ENCODE measurements at places on chromosomes 7 and 10.

DNA sequence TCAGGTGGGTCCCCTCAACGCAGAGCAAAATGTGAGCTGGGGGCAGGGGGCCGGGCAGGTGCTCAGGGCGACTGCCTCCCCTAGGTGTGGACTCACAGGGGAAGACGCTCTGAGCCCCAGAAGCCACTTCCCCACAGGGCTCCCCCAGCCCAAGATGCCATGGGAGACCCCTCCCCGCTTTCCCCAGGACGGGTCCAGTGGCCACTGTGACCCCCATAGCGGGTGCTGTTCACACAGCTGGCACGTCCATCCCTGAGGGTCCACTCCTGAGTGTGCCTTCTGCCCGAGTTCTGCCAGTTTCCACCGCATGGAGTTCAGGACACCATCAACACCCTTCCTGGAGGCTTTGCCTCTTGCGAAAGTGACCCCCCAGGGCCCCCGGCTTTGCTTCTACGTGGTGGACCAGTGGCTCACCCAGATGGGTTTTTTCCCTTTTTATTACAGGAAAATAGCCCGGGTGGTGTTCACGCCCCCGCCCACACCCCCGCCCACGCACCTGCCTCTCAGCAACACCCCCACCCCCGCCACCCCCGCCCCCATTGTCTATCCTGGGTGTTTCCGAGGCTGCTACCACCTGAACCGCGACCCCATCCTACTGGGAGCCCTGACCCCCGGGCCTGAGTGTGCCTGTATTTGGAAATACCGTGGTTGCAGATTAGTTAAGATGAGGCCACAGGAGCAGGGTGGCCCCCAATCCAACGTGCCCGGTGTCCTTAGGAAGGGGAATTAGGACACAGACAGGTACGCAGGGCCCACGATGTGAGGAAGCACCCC is 32.0 kb downstream of the ADAP1 start:
- H3K27me3 ChIP-seq = peaks cover 3% of the 10 kb centered on the region
- DNase-seq = no peak
- H3K36me3 ChIP-seq = no peaks in the 10 kb centered on the region
- no peak overlapping the region for H3K4me3 ChIP-seq
- no peaks in the 10 kb centered on the region for H3K4me1 ChIP-seq

GRCh38 chr7:55087521-55087961 is 68.7 kb downstream of the EGFR start:
- no peaks in the 10 kb centered on the region for H3K27me3 ChIP-seq
- H3K36me3 ChIP-seq = peaks cover 22% of the 10 kb centered on the region
- peak overlapping the region; percentile 89 for H3K27ac ChIP-seq
- peak overlapping the region; percentile 80 for H3K4me3 ChIP-seq

DNA sequence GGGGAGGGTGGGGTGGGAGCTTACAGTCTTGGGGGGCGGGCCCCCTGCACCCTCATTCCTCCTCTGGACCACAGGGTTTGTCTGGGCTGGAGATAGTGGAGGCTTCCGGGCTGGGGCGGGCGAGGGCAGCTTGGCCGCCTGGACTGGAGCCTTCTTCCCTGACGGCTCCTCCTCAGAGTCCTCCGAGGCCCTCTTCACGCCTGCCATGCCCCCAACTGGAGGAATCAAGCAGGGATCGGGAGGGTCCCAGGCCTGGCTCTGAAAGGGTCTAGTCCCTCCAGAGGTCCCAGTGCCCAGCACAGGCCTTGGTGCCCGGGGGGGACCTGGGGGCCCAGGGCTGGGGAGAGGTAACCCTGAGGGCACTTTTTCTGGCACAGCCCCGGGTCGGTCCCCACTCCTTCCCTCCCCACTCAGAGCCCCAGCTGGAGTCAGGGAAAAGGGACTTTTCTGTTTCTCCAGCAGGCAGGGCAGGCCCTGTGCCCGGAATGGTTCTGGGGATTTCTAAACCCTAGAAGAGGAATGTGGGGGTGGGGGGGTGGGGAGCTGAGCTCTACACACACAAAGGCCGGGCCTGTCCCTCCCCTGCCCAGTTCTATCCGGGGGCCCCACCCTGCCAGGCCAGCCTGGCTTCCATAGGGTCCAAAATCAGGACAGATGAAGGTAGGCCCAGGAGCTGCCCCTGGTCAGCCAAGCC is 11.6 kb downstream of the MICALL2 start:
- no peak overlapping the region for H3K4me3 ChIP-seq
- DNase-seq = no peak
- H3K27ac ChIP-seq = no peak overlapping the region
- H3K27me3 ChIP-seq = peaks cover 1% of the 10 kb centered on the region
- peaks cover 4% of the 10 kb centered on the region for H3K36me3 ChIP-seq

DNA sequence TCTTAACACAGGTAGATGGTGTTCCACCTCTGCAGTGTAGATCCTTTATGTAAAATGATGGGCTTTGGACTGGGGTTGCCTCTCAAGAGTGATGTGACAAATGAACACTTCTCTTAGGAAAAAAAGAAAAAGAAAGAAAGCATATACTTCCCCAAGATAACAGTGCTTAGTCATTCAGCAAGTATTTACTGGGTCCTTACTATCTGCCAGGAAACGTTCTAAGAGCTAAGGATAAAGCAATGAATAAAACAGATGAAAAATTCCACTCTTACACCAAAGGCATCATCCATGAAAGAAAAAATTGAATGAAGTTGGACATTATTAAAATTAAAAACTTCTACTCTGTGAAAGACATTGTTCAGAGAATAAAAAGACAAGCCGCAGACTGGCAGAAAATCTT is 177.3 kb downstream of the C7orf25 start:
- no peak overlapping the region for H3K4me3 ChIP-seq
- no peaks in the 10 kb centered on the region for H3K4me1 ChIP-seq
- H3K36me3 ChIP-seq = no peaks in the 10 kb centered on the region
- no peak for DNase-seq
- H3K27ac ChIP-seq = no peak overlapping the region

GRCh38 chr10:23200997-23201652 is 9.0 kb downstream of the PTF1A start:
- DNase-seq = no peak
- no peaks in the 10 kb centered on the region for H3K36me3 ChIP-seq
- H3K27ac ChIP-seq = no peak overlapping the region
- no peaks in the 10 kb centered on the region for H3K4me1 ChIP-seq
- H3K27me3 ChIP-seq = peaks cover 40% of the 10 kb centered on the region

DNA sequence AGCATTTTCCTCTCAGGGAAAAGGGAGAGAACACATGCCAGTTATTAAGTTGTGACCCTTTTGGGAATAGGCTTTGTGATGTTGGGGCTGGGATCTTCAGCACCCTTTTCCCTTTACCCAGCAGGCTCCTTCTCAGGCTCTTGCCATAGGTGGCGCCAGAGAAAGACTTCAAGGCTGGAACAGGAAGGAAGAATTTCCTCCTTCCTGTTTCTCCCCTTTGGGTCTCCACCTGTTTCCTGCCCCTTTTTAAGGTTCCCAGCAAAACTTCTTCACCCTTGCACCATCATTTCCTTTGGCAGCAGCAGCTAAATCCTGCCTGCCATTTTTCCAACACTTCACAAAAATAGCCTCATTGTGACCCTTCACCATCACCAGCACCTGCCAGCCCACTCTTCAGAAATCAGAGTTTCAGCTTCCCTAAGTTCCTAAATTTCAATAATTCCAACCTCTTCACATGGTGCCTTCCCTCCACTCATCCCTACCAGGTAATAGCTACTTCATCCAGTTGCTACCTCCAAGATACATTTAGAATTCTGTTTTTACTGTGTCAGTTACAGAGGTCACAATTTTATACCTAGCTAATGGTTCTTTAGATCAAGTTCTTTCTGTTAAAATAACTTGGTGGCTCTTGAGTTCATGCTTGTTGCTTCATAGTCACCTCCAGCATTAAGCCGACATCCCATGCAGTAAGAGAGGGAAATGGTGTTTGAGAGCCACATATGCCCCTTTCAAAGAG is 22.4 kb upstream of the FOXK1 start:
- H3K36me3 ChIP-seq = peaks cover 21% of the 10 kb centered on the region
- H3K4me1 ChIP-seq = peaks cover 10% of the 10 kb centered on the region
- peaks cover 6% of the 10 kb centered on the region for H3K27me3 ChIP-seq
- no peak overlapping the region for H3K4me3 ChIP-seq
